Cerebellum (tissue), 4 donors: ENCODE measurements at places on chromosomes 2 and 18. TPM values are rescaled to one million over a fixed set of nuclear protein-coding genes. Genes with fewer than 3 reads are reported as not detected.

FRZB gene
- 10.2 TPM for total RNA-seq

ANKRD36C gene
- total RNA-seq = 271 TPM

DYNC1I2 gene
- 215 TPM for total RNA-seq

TMEM87B gene
- 11.5 TPM for total RNA-seq

KLF7 gene
- 60.2 TPM for total RNA-seq

TRABD2A gene
- total RNA-seq = 1.4 TPM

OSBPL6 gene
- 15.9 TPM for total RNA-seq

ACADL gene
- 4.7 TPM for total RNA-seq

KCNG3 gene
- total RNA-seq = 0.27 TPM

LRP2 gene
- total RNA-seq = 22.0 TPM

CRYBA2 gene
- not detected for total RNA-seq

STK39 gene
- 37.4 TPM for total RNA-seq

AQP12A gene
- not detected for total RNA-seq

GREB1 gene
- 34.0 TPM for total RNA-seq
